ENCODE measurements at places on chromosomes 2 and 18.

DNA sequence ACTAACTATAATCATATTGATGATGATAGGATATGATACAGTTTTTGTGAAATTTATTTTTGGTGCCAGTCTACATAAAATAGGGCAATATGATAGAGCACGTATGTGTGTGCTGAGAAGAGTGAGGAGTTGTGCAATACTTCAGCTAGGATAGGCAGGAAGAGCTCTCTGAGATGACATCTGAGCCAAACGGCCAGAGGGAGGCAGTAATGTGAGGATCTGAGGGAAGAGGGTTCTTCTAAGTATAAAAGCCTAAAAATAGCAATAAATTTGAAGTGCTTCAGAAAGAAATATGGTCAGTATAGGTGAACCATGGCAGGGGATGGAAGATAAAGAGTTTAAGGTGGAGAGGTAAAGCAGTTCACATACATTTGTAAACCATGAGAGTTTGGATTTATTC is 102.5 kb downstream of the OLA1 start:
- DNase-seq: no peak

DNA sequence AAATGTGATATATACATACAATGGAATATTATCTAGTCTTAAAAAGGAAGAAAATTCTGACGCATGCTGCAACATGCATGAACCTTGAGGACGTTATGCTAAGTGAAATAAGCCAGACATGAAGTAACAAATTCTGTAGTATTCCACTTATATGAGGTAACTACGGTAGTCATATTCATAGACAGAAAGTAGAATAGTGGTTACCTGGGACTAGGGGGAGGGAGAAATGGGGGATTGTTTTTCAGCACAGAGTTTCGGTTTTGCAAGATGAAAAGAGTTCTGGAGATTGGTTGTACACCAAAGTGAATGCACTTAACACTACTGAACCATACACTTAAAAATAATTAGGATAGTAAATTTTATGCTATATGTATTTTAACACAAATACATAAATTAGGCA is 215.9 kb upstream of the FBXO11 start:
- DNase-seq: no peak

- DNase-seq: no peak
Measured at GRCh38 chr18:48853588-48853987, 97.2 kb downstream of the SMAD7 start.

DNA sequence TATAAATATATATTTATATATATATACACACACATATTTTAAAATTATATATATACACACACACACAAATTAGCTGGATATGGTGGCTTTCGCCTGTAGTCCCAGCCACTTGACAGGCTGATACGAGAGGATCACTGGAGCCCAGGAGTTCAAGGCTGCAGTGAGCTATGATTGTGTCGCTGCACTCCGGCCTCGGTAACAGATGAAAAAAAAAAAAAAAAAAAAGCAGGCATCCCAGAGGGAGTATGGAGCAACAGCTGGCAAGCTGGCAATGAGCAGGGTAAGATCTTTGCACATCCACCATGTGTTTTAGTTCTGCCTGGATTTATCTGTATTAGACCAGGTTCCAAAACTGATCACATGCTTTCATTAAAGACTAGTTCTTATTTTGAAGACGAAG is 170.1 kb downstream of the MAP2 start:
- DNase-seq: no peak

DNA sequence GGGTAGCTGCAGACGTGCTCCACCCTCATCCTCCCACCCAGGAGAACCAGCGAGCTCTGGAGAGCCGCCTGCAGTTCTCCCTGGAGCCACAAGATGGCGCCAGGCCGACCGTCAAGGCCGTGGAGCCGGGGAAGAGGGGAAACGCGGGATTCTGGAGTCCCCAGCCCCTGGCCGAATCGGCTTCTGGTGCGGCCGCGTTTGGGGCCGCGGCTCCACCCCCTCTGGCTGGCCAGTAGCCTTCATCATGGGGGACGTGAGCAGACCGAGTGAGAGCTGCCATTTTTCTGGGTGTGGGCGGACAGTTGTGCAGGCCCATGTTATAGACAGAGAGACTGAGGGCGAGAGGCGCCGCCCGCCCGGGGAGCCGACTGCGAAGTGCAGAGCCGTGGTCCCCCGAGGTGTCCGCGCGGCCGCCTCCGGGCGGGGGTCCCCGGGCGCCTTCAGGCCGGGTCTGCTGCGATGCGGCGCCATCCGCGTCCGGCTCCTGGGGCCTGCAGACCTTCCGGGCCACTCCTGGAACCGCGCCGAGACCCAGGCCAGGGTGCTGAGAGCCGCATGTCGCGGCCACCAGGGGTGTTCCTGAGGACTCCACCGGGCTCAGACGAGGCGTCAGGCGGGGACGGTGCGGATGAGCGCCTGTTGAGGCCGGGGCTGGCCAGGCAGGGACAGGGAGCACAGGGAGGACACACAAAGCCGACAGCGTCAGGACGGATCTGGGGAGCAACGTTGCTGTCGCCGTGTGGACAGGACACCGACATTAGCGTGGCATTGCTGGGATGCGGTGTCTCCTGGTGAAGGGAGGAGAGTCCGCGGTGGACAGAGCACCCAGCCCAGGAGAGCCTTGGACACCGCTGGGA is 418.2 kb upstream of the HS6ST1 start:
- peak; percentile 11 for DNase-seq

- no peak for DNase-seq
Measured at GRCh38 chr2:156323754-156324153, 8.8 kb downstream of the NR4A2 start.

GRCh38 chr2:10080536-10081304 is 509 bp upstream of the CYS1 start:
- no peak for DNase-seq

GRCh38 chr2:43114210-43114609 is 112.2 kb downstream of the ZFP36L2 start:
- DNase-seq: no peak
